ENCODE measurements at places on chromosomes 7 and 10. TPM values are rescaled to one million over a fixed set of nuclear protein-coding genes. Genes with fewer than 3 reads are reported as not detected.

OR2A1 gene
- polyA plus RNA-seq: 1.2 TPM

FANK1 gene
- 13.1 TPM for polyA plus RNA-seq

DNA sequence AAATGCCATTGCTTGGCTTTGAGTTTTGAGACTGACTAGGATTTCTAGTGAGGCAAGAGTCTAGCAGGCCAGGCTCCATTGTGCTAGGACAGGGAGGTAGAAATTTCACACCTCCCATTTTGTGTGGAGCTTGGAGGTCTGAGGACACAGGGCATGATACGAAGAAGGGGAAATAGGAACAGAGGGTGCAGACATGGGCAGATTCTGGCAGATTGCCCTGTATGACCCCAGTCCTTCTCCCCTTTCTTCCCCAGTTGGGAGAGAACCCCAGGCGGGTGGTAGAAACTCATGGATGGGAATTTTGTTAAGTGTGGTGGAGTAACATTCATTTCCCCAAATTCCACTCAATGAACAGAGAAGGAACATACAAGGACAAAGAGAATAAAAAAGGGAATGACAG is 54.4 kb downstream of the RAMP3 start:
- no peak for DNase-seq

OSBPL3 gene
- polyA plus RNA-seq: 27.6 TPM

AVL9 gene
- 41.8 TPM for polyA plus RNA-seq

RBP4 gene
- polyA plus RNA-seq: 1.00 TPM

ZRANB1 gene
- 31.8 TPM for polyA plus RNA-seq

GRCh38 chr7:117347962-117348672 is 25.3 kb upstream of the WNT2 start:
- no peak for DNase-seq

MAGI2 gene
- 37.2 TPM for polyA plus RNA-seq

- no peak for DNase-seq
Observed at GRCh38 chr10:126197036-126197543, 191.2 kb downstream of the ADAM12 start.

GRCh38 chr7:91517201-91517785 is 253.1 kb downstream of the FZD1 start:
- DNase-seq: peak; percentile 20

MRPS24 gene
- 64.6 TPM for polyA plus RNA-seq

- DNase-seq: no peak
Observed at GRCh38 chr7:36875794-36876193, 151.5 kb upstream of the AOAH start.

MEIG1 gene
- polyA plus RNA-seq: 1.4 TPM

GRCh38 chr7:40535678-40536077 is 400.9 kb downstream of the SUGCT start:
- no peak for DNase-seq

DNA sequence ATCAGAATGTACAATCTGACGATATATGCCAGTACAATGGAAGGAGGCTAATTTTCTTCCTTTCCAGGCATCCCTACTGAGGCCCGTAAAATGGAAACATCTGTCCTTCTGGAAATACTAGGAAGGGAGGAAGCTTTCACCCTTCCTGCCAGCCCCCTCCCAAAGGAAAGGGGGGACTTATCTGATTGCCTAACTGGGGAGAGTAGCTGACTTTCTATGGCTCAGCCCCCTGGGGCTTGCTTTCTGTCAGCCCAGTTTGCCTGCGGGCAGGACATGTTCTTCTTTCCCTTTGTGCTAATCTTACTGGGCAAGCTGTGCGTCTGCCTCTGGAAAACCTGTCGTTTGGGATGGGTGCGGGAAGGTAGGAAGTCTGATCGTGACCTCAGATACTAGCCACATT is 508.9 kb downstream of the SUGCT start:
- DNase-seq: no peak

FGFBP3 gene
- 3.1 TPM for polyA plus RNA-seq

DNA sequence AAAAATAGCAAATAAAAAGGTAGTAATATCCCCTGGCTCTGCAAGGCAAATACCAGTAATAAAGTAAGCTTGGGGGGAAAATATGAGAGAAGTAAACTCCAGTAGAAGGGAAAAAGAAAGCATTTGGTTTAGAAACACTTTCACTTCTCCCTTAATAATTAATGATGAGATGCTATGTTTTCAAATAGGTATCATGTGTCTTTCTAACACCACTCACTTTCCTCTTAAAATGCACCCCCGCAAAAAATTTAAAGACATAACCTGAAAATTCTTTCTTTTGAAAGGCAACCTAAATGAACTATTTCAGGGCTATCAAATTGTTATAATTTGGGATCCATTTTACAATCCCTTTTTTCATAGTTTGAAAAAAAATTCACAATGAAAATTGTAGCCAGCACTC is 240.3 kb downstream of the SNX10 start:
- no peak for DNase-seq

DNA sequence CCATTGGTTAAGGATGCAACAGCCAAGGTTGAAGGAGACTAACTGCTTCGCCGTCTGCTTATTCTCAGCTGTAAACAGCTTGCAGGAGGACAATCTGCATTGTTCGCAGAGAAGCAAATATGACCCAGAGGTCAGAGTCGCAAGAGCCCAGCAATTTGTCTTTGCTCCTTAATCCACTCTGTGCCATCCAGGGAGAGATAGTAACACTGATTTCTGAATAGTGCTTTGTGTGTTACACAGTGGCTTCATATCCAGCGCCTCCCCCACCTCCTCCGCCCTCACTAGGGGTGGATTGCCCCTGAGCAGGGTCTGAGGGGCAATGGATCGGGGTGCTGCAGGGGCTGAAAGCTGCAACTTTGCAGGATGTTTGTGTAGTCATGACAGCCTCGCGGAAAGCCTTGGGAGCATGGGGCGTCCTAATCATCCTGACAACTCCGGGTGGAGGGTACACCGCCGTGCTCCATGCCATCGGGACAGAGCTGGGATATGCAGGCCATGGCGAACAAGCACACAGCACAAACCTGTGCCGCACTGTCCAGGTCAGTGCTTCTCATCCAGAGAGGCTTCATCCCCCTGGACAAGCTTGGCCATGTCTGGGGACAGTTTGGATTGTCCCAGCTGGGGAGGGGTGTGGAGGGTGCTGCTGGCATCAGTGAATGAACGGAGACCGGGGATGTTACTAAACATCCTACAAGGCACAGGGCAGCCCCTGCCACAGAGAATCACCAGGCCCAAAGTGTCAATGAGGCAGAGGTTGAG is 103.1 kb upstream of the INSIG1 start:
- DNase-seq: no peak

GRCh38 chr7:99579956-99580777 is 17.9 kb upstream of the TMEM225B start:
- peak; percentile 68 for DNase-seq

DNA sequence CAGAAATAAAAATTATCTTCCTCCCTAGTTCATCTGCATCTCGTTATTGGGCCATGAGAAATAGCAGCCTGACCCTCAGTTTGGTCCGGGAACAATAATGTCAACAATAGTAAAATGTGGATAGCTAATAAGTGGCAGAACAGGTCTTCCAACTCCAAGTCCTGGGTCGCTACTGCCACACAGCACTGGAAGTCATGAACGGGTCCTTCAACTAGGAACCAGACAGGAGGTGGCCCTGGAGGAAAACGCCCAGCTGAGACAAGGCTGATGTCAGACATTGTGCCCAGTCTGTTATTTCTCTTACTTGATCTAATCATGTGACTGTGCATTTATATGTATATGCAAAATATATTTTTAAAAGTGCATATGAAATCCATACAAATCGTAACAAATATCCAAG is 51.8 kb downstream of the PYROXD2 start:
- DNase-seq: no peak

CXCL12 gene
- 417 TPM for polyA plus RNA-seq

PLXDC2 gene
- polyA plus RNA-seq: 32.9 TPM

DNA sequence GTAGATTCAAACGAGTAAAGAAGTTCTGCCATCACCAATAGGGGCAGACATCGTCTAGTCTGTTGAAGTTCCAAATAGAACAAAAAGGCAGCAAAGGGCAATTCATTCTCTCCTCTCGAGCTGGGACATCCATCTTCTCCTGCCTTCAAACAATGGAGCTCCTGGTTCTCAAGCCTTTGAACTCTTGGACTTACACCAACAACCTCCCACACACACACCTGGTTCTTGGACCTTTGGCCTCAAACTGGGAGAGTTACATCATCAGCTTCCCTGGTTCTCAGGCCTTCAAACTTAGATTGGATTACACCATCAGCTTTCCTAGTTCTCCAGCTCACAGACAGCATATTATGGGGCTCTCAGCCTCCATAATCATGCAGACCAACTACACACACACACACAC is 9.8 kb upstream of the GIMAP5 start:
- no peak for DNase-seq

ARID5B gene
- 55.4 TPM for polyA plus RNA-seq

DNA sequence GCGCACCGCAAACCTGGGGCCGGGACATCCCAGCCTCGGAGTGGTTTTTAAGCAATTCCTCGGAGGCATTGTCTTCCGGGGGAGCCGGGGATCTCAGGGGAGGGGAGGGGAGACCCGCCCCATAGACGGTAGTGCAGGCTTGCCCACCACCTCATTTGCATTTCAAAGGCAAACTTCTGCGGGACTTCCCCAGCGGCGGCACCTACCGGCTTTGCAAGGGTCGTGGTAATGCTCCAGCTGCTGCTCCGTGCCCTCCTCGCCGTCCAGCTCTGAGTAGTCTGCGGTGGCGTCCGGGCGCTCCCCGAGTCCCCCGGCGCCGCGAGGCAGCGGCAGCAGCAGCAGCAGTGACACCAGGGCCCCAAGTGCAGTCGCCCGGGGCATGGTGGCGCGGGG is 425 bp downstream of the TLL2 start:
- no peak for DNase-seq

ERVW-1 gene
- polyA plus RNA-seq: 2.7 TPM

DNA sequence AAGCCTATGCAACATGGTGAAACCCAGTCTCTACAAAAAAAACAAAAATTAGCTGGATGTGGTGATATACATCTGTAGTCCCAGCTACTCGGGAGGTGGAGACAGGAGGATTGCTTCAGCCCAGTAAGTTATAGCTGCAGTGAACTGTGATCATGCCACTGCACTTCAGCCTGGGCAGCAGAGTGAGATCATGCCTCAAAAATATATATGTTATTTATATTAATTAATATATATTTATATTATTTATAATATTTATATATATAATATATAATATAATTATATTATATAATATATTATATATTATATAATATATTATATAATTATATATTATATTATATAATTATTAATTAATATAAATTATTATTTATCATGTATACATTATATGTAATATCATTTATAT is 1158.4 kb upstream of the AUTS2 start:
- DNase-seq: no peak

GRCh38 chr10:98901441-98902110 is 334.1 kb downstream of the HPSE2 start:
- DNase-seq: no peak

DNA sequence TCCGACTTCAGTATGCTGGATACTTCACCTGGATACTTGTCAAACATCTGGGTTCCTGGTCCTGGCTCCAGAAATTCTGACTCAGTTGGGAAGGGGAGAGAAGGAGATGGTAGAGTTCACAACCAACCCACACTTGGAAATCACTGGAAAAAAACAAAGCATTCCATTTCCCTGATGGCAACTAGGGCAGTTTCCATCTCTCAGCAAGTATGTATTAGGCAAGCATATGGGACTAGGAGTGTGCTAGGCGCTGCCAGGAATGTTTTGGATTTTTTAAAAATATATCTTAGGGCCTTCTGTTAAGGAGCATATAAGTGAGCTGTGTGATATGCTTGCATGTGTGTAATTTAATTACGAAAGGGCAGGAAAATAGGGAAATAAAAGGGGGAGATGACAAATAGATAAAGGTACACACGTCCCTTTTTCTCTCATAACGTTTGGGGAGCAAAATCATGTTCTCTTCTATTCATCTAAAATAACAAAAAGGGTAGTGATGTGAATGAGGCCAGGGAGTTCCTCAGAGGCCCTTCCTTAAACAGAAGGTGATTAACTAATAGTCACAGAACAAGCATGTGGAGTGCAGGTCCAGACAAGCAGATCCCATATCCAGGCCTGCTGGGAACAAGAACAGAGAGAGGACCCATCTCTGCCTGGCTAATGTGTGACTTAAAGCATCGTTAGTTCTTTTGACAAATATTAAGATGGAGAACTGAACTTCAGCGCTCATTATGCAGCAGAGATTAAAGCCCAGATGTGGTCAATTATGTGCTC is 64.5 kb upstream of the NFE2L3 start:
- DNase-seq: no peak

DNA sequence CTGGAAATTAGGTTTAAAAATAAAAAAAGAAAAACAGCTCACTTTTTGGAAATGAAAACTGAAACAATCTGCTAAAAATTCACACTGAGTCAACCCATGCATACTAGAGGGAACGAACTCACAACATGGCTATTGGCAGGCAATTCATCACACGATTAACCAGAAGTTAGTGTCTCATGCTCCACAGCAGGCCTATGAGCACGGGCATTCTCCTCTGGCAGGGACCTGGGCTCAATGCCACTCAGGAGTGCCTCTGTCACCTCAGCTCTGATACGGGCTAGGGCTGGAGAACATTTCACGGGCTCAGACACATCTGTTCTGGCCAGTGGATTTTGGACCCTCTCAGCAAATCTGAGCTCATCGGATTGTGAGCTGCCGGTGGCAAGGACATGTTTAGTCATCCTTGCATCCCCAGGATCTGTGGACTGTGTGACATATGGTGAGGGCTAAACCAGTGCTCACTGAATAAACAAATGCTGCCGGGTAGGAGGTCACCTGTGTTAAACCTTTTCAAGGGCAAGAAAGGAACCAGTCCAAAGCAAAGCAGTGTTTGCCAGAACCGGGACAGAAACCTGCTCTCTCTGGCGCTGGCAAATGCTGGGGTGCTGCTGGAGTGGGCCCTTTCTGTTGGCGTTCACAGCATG is 40.1 kb downstream of the POLR3A start:
- no peak for DNase-seq

GRCh38 chr7:100169147-100169850 is 882 bp upstream of the GAL3ST4 start:
- no peak for DNase-seq

KNDC1 gene
- polyA plus RNA-seq: 8.3 TPM

DNA sequence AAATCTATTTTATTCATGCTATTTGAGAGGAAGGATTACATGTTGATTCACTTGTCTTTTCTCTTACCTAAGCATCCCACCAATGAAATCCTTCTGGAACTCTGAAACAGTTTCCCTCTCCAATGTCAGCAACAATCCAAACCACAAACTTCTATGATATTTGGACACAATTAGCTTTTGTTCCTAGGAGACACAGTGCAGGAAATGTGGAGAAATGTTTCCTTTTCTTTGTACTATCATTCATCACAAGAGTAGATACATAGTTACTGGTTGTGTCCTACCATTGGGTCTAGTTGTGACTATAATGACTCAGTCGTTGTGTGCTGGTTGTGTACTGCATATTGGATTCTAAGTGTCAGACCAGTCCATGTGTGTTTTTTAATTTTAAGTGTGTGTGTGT is 156.8 kb upstream of the MAGI2 start:
- no peak for DNase-seq

PHF14 gene
- polyA plus RNA-seq: 81.4 TPM

- no peak for DNase-seq
Observed at GRCh38 chr10:52082307-52082706, 231.8 kb upstream of the DKK1 start.

DNA sequence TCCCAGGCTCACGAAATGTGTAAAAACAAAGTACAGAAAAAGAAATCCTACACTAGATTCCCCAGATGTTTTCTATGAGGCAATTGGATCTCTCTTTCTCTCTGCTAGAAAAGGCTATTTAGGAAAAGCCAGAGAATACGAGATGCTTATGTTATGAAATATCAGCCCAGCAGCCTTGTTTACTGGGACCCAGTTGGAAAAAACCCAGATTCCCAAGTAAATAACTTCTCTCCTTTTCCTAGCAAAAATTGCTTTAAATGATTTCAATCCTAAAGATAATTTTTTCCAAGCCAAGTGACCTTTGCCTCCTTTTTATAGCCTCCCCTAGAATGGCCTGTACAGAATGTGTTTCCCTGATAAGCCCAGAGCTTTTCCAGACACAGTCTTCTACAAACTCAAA is 199.3 kb downstream of the PLXNA4 start:
- no peak for DNase-seq

All from left kidney (tissue), 8 donors.